ENCODE measurements at places on chromosomes 3 and 15.

GRCh38 chr3:43035801-43036365 lies 56.8 kb downstream of the GASK1A start:
- DNase-seq, result no peak

- no peak for DNase-seq
Observed at GRCh38 chr3:24342275-24342674, 152.4 kb downstream of the THRB start.

DNA sequence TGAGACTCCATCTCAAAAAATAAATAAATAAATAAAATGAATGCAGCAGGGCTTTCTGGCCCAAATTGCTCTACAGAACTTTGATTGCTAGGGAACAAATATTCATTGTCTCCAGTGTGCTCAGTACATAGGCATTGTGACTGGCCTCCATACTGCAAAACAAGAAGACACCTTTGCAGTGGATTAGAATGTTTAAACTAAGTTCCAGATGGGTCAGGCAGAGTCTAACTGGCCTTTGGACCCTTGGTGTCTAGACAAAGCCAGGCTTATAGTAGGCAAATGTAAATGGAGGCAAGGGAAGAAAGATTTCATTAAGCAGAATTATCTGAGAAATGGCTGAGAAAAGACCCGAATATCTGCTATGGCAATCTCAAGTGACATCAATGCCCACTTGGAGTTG lies 335.2 kb upstream of the C2CD4B start:
- no peak for DNase-seq

GRCh38 chr3:52707585-52707984 lies 1.7 kb downstream of the SPCS1 start:
- no peak for DNase-seq

DNA sequence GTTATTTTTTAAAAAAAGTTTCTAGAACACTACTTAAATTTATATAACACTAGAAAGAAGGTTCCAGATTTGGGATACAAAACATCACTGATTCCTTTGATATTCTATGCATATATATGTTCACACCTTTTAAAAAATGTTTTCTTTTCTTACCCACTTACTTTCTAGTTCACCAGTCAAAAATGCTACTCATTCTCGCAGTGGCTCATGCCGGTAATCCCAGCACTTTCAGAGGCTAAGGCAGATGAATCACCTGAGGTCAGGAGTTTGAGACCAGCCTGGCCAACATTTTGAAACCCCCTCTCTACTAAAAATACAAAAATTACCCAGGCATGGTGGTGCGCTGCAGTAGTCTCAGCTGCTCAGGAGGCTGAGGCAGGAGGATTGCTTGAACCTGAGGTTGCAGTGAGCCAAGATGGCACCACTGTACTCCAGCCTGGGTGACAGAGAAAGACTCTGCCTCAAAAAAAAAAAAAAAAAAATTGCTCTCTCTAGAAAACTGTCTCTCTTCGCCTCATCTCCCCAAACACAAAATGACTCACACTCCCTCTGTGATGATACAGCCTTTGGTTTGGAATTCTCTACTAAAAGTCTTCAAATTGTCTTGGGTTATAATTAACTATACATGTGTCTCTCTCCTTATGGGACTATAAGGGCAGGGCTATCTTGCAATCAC lies 52.6 kb upstream of the TGFBR2 start:
- DNase-seq, result no peak

DNA sequence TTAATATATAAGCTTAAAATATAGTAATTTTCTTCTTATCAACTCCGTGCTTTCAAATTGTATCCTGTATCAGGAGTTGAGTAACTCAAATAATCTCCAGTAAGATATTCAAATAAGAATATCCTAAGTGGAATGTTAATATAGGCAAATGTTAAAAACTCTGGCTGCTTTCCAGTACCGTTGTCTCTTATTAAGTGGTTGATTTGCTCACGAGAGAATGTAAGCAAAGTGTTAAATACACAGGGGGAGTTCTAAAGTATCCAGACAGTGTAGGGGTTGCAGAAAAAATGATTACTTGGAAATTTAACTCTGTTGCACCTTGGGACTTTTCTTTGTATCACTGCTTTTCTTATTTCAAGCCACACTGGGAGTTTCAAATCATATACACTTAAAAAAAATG lies 478.9 kb upstream of the TBL1XR1 start:
- DNase-seq, result no peak

GRCh38 chr15:67806536-67806935 lies 18.8 kb upstream of the SKOR1 start:
- DNase-seq, result no peak

DNA sequence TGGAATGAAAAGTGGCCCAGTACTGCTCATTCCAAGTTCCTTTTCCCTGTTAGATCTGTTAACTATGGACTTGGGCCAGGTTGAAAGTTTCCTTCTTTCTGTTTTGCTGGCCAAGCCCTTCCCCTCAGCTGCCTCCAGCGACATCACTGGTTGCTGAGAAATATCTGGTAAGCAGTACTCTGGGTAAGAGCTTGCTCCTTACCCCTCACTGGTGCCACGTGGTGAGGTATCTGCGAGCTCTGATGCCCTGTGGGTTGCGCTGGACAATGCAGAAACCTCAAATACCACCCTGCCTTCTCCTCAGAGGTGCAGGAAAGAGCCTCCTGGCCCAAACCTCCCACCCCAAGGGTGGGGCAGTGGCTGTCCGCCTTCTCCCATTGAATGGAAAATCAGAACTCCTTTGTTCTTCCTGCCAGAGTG lies 42.9 kb upstream of the APH1B start:
- no peak for DNase-seq

- DNase-seq, result no peak
Observed at GRCh38 chr15:39497759-39498565, 82.9 kb upstream of the THBS1 start.

DNA sequence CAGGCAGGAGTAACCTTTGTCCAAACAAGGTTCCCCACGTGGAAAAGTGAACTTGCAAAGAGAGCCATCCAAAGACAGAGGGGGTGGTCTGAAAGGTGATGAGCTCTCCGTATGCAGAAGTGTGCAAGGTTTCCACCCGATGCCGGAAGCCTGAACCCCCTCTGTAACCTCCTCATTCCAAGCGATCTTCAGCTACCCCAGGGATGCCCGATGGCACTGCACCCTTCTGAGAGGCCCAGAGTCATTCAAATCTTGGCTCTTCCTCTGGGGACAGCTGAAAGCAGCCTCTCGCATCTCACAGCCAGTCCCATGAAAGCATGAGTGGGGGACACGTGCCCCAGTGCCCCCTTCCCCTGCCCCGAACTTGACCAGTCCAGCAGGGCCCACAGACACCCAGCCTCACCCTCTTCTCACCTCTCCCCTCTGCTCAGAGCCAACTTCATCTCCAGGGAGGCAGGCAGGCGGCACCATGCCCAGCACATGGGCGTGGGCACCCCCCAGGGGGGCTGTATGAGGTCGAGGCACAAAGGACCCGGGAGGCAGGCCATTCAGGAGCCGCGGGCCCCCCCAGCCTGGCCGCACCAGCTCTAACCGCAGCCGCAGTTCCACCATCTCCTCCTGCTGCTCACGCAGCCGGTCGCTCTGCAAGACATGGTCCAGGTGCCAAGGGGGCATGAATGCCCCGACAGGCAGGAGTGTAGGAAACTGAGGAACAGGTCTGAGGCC lies 8.7 kb downstream of the KIF7 start:
- no peak for DNase-seq

GRCh38 chr3:69612791-69613190 lies 126.5 kb upstream of the MITF start:
- DNase-seq, result no peak

DNA sequence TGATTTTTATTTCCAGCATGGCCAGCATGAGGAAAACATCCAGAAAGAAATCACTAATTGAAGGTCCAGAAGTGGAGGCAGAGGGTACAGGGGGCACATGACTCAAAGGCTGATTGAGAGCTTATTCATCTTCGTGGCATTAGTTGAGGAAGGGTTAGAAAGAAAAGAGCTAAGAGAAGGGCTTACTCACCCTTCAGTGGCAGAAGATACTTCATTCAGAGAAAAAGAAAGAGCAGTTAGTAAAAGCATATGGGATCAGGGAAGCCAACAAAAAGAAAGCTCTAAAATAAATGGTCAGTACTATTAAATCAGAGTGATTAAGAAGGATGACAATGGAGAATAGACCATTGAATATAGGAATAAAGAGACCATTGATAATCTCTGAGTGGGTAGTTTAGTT lies 25.2 kb downstream of the GAP43 start:
- DNase-seq, result no peak

- no peak for DNase-seq
Observed at GRCh38 chr3:183260167-183260904, 7.3 kb downstream of the B3GNT5 start.

GRCh38 chr15:33370623-33371020 lies 59.9 kb downstream of the RYR3 start:
- no peak for DNase-seq

DNA sequence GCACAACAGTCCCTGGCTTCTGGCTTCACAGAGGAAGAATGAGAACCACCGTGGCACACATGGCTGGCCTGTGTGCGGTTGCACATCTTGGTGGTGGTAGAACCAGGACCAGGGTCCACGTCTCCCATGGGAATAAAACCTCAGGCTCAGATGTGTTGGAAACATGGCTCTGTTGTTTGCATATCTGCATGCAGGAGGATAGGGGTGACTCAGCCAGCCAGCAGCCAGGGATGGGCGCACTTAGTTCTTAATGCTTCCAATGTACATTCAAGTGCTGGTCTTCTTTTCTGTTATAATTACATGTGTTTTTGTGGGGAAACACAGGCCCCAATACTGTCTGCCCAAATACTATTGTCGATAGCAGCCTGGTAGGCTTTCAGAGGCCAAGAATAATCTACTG lies 35.8 kb upstream of the BCL2L10 start:
- no peak for DNase-seq

DNA sequence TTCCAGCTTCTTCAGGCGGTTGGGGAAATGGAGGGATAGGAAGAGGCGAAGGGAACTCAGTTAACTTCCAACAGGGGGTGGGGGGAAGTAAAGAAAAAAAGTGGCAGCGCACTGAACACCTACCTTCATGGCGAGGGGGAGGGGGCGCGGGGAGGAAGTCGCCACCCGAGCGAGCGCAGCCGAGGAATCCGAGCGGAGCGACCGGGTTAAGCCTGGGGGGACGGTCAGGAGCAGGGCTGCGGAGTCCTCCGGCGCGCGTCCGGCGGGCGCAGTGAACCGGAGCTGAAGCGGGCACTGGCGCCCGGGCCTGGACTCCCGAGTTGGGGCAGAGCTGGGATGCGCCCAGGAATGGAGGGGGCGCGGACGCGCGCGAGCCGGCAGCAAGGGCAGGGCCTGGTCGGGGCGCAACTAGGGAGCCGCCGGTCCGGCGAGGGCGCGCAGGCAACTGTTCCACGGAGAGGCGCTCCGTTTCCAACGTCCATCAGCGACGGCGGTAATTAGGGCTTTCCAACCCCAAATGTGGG lies at the start of gene WNT5A:
WNT5A (minus strand) TSS at position 450 of the 524 bp plus-strand sequence; CDS start at position 129, 321 bp downstream.
- DNase-seq, result no peak

DNA sequence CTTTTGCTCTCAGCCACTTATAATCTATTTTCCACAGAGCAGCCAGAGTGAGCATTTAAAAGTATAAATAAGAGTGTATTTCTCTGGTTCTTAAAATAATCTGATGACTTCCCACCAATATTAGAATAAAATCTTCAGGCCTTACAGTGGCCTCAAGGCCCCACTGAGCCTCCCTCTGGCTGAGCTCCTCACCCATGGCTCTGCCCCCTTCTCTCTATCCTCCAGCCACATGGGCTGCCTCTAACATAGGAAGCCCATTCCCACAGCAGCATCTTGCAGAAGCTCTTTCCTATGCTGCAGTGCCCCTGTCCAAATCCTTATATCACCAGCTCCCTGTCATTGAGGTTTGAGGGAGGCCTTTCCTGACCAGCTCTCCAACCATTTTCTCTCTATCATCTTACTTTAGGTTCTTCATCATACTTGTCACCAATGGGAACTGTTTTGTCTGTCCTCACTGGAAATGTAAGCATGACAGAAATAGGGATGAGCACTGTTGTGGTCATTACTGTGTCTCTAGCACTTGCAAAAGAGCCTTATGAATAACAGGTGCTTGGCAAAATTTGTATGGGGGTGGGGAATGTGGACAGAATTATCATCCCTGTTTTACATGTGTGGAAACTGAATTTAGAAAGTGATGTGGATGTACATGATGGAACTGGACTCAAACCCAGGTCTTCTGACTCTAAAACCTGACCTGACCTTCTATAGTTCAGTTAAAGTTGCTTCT lies 250.6 kb downstream of the NR1D2 start:
- DNase-seq, result no peak

- DNase-seq, result peak; percentile 21
Observed at GRCh38 chr15:90407871-90408317, 19.9 kb downstream of the IQGAP1 start.

- no peak for DNase-seq
Observed at GRCh38 chr15:62749036-62749815, 293.3 kb upstream of the TPM1 start.

GRCh38 chr3:184315871-184316661 lies 1.7 kb downstream of the EIF4G1 start:
- no peak for DNase-seq

DNA sequence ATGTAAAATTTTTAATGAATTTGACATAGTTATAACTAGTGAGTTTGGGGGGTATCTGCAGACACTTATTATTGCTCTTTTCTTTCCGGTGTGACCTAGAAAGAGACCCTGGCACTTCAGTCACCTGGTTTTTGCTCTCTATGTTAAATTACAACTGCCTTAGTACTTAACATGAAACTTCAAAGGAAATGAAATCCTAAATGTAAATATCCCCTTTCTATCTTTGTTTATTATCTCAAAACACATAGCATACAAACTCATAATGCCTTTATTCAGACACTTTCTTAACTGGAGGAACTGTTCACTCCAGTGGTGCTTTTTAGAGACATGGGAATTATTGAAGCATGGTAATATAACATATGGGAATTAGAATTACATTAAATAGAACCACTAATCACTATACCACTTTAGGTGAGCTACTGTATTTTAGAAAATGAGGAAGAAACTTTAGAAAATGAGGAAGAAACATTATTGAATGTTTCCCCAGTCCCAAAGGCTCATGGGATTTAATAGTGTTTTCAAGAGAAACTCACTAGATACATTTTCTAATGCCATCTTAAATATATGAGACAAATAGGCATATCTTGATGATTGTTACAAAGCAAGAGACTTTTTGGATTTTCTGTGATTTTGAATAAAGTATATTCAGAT lies 119.5 kb upstream of the MLF1 start:
- DNase-seq, result no peak

GRCh38 chr3:136955813-136956212 lies 2.0 kb upstream of the IL20RB start:
- no peak for DNase-seq

DNA sequence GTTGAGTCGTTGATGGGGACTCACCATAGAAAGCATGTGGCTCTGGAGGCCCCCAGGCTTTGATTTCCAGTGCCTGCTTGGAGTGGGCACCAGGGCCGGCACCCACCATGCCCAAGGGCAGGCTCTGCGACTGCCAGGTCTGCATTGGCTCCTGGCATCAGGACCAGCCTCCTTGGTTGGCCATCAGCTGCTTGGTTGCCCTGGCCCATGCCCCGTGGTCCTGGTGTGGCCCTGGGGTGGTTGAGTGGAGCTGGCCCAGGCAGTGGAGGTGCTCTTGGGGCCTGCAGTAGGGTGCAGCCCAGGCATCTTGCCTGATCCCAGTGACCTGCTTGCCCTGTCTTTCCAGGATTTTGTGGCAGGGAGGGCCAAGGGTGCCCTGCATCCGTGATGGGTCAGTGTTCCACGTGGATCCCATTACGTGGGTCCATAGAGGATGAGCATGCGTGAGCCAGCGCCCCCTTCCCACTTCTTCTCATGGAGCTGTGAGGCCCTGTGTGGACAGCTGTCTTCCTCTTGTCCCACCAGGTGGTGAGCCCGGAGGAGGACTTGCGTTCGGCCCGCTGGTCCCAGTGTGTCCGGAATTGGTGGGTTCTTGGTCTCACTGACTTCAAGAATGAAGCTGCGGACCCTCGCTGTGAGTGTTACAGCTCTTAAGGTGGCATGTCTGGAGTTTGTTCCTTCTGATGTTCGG lies 187.0 kb downstream of the UBE3A start:
- DNase-seq, result no peak

- DNase-seq, result no peak
Observed at GRCh38 chr15:50190723-50191122, 8.7 kb downstream of the SLC27A2 start.

All from CD8-positive, alpha-beta memory T cell (primary cell).